ENCODE measurements at places on chromosomes 2 and 18.

DNA sequence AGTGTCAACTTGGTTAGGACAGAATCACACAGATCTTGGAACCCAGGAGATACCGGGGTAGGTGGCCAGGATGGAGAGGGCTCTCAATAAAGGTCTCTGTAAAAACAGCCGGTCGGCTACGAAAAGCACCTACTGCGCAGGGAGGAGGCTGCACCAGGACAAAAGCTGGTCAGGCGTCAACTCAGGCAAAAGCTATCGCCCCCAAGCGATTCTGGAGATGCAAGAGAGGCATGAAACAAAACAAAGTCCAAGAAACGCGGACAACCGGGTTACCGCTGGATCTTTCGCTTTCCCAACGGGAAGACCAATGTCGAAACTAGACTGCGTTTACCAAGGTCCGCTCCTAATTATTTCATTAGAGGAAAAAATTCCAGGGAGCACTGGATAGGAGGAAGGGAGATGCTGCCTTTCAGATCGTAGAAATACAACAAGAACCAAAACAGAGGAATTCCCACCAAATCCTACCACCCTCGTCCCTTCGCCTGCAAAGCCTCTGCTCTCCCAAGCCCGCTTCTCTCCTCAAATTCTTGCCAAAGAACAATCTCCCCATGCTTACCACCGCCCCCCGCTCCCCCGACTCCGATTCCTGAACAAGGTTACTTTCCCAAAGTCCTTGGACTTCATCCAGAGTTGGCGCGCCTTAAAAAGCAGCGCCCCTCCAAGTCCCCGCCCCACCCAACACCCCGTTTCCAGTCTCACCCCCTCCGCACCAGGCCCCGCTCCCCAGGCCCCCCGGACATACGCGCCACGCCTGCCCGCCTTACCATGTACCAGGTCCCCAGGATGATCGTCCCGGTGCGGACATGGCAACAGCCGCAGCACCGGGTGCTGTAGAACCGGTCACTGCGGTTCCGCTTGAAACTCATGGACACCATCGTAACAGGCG is 539 bp downstream of the LAPTM4A start:
- no peak for DNase-seq

GRCh38 chr18:36411745-36412168 is 114.2 kb downstream of the FHOD3 start:
- no peak for DNase-seq

- DNase-seq, result no peak
Observed at GRCh38 chr2:8841932-8842331, 4.5 kb upstream of the KIDINS220 start.

- DNase-seq, result no peak
Observed at GRCh38 chr2:127577208-127577475, 41.7 kb downstream of the MYO7B start.

DNA sequence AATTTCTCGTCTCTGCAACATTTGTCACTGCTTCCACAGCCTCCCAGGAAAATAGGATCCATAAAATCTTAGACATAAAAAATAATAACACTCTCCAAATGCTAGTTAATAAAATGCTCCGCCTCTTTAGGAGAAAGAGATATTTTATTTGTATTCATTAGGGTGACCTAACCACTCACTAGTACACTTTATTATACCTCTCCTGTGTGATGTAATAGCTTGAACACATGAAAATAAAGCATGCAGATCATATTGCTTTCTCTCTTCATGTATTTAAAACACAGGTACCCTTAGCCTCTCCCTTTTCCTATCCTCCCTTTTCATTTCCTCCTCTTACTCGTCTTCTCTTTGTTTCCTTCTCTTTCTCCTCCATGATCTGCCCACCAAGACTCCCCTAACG is 694.2 kb downstream of the EPHA4 start:
- no peak for DNase-seq

- no peak for DNase-seq
Observed at GRCh38 chr2:204401114-204401513, 144.2 kb upstream of the PARD3B start.

DNA sequence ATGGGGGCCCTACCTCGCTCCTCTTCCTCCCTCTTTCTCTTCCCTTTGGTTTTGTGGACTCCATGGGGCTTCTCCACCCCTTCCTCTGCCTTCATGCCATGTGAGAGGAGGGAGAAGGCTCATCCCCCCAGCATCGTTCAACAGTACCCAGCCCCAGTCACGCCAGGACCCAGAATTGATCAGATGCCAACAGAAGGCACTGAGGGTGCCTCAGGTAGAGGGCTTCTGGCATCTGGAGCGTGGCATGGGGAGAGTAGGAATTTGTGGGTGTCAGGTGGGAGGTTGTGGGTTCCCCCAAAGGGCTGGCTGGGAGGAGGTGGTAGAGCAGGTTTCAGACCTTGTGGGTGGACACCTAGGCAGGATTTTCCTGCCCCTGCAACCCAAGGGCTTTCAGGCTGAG is 122.0 kb downstream of the TWIST2 start:
- DNase-seq, result no peak

DNA sequence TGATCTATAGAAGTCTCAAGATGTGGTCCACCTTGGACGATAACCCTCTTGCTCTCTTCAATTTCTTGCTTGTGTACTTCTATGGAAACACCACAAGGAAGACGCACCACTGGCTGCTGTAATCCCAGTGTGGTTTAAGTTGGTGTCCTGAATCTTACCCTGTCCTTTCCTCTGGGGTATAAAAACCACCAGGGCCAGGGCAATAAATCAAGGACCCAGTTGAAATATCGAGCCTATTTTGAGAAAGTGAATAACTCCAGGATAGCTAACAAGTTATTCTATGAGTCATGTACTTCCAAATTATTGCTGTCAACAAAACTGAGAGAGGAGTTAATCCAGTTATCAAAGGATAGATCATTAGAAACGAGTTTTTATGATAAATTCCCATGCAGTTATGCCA is 137.0 kb downstream of the RND3 start:
- no peak for DNase-seq

DNA sequence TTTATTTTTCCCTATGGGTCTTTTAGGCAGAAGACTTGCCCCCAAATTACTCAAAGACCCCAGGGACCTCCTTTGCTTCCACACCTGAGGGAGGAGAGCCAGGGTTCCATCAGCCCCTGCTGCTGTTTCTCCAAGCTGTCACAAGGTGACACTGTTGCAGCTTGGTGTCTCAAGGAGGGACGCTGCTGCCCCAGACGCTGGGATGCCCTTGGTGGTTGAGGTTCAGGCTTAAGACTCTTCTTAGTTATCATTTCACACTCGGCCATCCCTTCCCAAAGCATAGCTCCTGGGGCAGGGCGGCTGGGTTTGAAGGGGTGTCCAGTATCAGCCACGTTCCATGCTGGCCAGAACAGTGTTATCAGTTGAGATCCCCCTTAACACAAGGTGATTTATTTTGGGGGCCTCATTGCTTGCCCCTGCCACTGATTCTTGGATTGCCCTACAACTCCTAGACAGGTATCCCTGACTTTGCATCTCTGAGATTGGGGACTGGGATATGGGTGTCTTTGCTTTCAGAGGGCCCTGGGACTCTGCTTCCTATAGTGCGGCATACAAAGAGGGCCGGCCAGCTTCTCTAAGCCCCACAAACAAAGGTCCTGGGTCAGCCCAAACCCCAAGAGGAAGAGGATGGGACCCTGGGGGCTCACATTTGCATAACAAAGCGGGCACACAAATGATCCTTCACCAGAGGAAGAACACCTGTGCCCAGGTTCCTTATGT is 22.7 kb downstream of the GPR55 start:
- no peak for DNase-seq

DNA sequence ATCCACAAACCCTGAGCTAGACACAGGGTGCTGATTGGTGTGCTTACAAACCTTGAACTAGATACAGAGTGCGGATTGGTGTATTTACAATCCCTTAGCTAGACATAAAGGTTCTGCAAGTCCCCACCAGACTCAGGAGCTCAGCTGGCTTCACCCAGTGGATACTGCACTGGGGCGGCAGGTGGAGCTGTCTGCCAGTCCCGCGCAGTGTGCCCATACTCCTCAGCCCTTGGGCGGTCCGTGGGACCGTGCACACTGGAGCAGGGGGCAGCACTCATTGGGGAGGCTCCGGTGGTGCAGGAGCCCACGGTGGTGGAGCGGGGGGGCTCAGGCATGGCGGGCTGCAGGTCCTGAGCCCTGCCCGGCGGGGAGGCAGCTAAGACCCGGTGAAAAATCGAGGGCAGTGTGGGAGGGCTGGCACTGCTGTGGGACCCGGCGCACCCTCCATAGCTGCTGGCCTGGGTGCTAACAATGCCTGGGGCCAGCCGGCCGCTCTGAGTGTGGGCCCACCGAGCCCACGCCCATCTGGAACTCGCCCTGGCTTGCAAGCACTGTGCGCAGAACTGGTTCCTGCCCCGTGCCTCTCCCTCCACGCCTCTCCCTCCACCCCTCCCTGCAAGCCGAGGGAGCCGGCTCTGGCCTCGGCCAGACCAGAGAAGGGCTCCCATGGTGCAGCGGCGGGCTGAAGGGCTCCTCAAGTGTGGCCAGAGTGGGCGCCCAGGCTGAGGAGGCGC is 75.6 kb downstream of the MOB4 start:
- no peak for DNase-seq

GRCh38 chr18:58609536-58609993 is 19.3 kb downstream of the ALPK2 start:
- no peak for DNase-seq

DNA sequence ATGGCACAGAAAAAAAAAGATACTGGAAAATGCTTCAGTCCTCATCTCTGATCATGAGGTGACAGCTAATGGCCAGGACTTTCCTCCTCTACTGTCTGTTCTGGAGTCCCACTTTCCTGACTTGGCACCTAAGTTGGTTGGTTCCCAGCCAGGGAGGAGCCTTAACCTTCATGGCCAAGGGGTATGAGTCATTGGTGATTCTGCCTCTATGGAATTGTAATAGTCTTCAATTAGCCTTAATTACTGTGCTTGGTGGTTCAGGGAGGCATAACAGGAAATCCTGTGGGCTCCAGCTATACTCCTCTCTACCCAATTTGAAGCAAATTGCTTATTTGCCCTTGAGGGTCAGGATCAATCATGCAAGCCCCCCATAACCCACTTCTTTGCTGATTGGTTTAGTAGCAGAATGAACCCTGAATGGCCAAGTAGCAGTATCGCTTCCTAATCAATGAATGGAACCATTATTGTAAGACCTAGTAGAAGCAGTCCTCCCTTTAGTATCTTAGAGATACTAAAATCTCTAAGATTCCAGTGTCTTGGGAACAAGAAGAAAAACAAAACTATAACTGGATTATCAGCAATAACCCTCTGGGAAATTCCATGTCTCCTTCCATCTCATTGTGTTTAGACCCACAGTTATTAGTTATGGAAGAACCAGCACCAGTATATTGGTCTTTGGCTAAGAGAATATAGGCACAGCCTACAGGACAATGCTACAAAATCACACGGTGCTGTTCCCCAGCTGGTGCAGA is 109.0 kb downstream of the COL6A3 start:
- DNase-seq, result no peak

- DNase-seq, result no peak
Observed at GRCh38 chr2:152450176-152450575, 115.2 kb downstream of the FMNL2 start.

DNA sequence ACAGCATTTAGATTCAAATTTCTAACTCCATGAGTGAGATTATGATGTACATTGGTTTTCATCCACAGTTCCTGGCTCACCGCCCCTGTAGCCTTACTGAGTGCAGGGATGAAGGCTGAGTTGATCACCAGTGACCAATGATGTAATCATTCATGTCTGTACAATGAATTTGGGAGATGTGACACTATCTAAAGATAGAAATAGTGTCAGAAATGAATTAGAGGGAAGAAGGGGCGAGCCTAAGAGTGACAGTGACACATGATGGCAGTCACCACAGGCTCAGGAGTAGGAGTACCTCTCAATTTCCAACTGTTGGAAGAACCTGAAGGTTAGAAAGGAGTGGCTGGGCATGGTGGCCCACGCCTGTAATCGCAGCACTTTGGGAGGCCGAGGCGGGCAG is 3.2 kb downstream of the METTL4 start:
- no peak for DNase-seq

- DNase-seq, result no peak
Observed at GRCh38 chr2:197357986-197358385, 47.4 kb upstream of the ANKRD44 start.

DNA sequence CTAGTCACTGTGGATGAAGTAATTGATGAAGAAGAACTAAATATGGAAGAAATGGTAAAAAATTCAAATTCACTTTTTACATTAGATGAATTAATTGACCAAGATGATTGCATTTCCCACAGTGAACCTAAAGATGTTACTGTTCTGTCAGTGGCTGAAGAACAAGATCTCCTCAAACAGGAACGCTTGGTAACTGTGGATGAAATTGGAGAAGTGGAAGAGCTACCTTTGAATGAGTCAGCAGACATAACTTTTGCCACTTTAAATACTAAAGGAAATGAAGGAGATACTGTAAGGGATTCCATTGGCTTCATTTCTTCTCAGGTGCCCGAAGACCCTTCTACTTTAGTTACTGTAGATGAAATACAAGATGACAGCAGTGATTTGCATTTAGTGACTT is 26.6 kb upstream of the DYSF start:
- DNase-seq, result no peak

- DNase-seq, result no peak
Observed at GRCh38 chr2:147740211-147740927, 104.5 kb upstream of the ACVR2A start.

GRCh38 chr2:167386694-167387093 is 498.4 kb downstream of the XIRP2 start:
- DNase-seq, result no peak

DNA sequence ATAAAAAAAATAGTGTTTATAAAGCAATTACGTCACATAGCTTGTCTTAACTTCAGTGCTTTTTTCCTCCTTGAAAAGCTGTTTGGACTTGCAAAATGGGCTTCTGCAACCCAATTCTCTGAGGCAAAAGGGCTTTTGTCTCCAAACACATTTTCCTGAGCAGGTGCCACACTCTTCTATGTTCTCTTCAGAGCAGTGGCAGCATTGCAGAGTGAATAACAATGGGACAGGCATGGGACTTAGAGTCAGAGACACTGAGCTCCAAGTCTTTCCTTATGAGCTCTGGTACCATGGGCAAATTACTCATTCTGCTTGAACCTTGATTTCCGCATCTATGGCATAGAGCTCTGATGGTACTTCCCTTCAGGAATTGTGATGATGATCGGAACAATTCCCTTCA is 149.0 kb downstream of the ARL6IP6 start:
- DNase-seq, result no peak

DNA sequence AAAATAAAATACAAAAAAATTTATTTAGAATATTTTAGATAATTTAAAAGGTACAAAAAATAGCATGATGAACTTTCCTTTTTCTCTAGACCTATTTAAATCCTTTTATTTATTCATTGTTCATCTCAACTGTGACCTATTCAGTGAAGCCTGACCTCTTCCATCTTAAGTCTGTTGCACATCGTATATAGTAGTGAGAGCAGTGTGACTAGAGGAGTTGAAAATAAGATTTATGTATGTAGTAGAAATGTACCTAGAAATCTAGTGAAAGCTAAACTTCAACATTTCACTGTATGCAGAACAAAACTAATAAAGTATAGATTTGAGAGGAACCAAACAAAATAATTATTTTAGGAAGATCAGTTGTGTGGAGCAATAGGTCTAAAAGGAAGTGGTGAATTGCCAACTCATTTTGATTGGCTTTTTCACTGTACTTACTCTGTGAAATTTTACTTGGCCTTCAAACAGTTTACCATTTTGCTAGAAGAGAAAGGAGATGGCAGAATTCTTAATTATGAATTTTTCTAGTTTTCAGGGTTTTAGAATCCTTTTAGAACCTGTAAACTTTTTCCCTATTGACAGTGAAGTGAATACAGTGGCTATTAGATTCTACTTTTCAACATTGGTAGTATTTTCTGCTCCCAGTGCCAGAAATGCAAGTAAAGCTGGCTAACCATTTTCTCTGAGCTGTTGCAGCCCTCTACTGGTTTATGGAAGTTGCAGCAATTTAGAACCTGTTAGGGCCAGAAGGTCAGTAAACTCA is 11.0 kb downstream of the ANKRD12 start:
- DNase-seq, result no peak

GRCh38 chr2:150467621-150467963 is 19.9 kb downstream of the RND3 start:
- DNase-seq, result no peak
